Astrocyte (in vitro differentiated cells and primary cell): ENCODE measurements at places on chromosomes 1 and 21.

DNA sequence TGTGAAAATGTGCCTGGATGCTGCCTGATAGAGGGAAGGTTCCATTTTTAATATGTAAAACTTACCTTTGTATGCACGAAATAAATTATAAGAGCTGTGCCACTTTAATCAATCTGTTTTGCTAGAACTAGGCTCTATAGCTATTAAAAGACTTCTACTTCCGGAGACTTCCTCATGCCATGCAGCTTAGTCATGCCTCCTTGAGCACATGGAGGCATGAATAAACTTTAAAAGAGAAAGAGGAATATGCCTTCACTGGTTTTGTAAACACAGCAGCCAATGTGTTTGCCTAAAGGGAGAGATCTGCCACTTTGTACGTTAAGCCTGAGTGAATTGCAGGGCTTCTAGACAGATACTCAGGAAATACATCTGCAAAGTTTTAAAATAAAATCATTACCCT is 604.6 kb downstream of the LRRIQ3 start:
- DNase-seq: peak; percentile 70

DNA sequence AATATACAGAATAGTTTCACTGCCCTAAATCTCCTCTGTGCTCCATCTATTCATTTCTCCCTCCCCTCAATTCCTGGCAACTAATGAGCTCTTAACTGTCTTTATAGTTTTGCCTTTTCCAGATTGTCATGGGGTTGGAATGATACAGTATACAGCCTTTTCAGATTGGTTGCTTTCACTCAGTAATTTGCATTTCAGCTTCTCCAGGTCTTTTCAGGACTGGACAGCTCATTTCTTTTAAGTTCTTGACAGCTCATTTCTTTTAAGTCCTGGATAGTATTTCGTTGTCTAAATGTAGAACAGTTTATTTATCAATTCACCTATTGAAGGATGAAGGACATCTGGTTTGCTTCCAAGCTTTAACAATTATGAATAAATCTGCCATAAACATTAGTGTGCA is 22.6 kb downstream of the KRTAP21-3 start:
- DNase-seq: no peak

GRCh38 chr1:170063109-170063826 is 11.2 kb downstream of the KIFAP3 start:
- peak; percentile 25 for DNase-seq

- no peak for DNase-seq
These were observed 345 bp downstream of the FTCD start for GRCh38 chr21:46154955-46155513.
